ENCODE measurements at places on chromosomes 6 and 20. TPM values are rescaled to one million over a fixed set of nuclear protein-coding genes. Genes with fewer than 3 reads are reported as not detected.

- H3K27ac ChIP-seq = no peak overlapping the region
- peaks cover 15% of the 10 kb centered on the region for H3K4me1 ChIP-seq
- DNase-seq = no peak
- peaks cover 6% of the 10 kb centered on the region for H3K36me3 ChIP-seq
- H3K27me3 ChIP-seq = peaks cover 29% of the 10 kb centered on the region
- H3K4me3 ChIP-seq = peak overlapping the region; percentile 76
Observed at GRCh38 chr20:654417-654750, 1.4 kb upstream of the SRXN1 start.

DNA sequence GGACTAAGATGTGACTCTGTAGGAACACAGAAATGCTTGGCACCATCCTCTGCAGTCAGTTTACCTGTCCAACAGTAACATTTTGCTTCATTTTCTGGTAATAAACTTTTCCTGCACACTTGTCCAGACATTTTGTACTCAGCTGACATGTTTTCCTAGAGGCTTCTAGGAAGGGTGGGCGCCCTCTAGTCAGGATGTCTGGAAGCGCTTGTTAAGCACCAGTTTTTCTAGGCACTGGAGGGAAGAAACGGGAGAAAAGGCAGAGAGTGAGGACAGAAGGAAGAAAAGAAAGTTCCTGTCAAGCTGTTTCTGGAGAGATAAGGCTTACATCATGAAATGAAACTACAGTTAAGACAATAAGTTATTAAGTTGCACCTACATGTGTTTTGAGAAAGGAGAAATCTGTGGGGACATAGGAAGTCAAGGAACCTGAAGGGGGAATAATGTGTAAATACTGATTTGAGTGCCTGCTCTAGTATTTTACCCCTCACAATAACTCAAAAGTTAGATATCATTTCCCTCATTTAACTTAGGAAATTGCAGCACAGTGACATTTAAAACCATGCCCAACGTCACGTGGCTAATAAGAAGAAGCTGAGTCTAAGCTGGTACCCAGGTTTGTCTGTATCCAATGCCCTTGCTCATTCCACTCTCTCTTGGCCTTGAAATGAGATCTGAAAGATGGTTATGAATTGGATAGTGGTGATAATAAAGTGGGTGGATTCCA, 42.7 kb upstream of the TNFRSF21 start:
- H3K4me1 ChIP-seq = peaks cover 1% of the 10 kb centered on the region
- H3K27ac ChIP-seq = no peak overlapping the region
- DNase-seq = no peak
- H3K4me3 ChIP-seq = no peak overlapping the region
- peaks cover 7% of the 10 kb centered on the region for H3K27me3 ChIP-seq

GRCh38 chr6:121506761-121507754, 71.6 kb downstream of the GJA1 start:
- peaks cover 3% of the 10 kb centered on the region for H3K4me1 ChIP-seq
- H3K27me3 ChIP-seq = peaks cover 3% of the 10 kb centered on the region
- H3K4me3 ChIP-seq = no peak overlapping the region
- no peak overlapping the region for H3K27ac ChIP-seq
- H3K36me3 ChIP-seq = no peaks in the 10 kb centered on the region

DNA sequence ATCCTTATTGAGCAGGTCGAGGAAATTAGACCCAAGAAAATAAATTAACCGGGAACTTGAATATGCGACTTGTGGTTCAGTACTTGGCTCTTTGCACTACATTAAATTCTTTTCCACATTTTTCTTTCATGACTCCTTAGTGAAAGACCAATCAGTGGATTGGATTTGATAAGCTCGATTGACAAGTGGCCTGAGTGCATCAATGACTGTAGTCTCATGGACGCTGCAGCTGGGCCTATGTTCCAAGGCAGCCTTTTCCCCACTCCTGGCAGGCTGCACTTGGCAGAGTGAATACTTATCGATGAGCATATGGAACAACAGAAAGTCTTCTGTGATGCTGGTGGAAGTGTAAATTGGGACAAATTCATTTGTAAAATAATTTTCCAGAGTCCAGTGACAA, 210.8 kb upstream of the EXOC2 start:
- H3K4me1 ChIP-seq = no peaks in the 10 kb centered on the region
- H3K4me3 ChIP-seq = no peak overlapping the region
- H3K36me3 ChIP-seq = no peaks in the 10 kb centered on the region
- H3K27me3 ChIP-seq = peaks cover 4% of the 10 kb centered on the region

The TMX4 gene
- total RNA-seq = 42.6 TPM

GRCh38 chr20:4008026-4008413, 7.3 kb downstream of the RNF24 start:
- H3K27me3 ChIP-seq = no peaks in the 10 kb centered on the region
- H3K27ac ChIP-seq = no peak overlapping the region
- H3K4me1 ChIP-seq = peaks cover 15% of the 10 kb centered on the region
- peaks cover 9% of the 10 kb centered on the region for H3K36me3 ChIP-seq
- no peak overlapping the region for H3K4me3 ChIP-seq
- no peak for DNase-seq

- peaks cover 21% of the 10 kb centered on the region for H3K27me3 ChIP-seq
- H3K4me1 ChIP-seq = no peaks in the 10 kb centered on the region
- H3K27ac ChIP-seq = no peak overlapping the region
- no peak overlapping the region for H3K4me3 ChIP-seq
Observed at GRCh38 chr20:37647946-37648345, 45.9 kb upstream of the CTNNBL1 start.

The CGA gene
- not detected for total RNA-seq

- no peaks in the 10 kb centered on the region for H3K36me3 ChIP-seq
- peaks cover 4% of the 10 kb centered on the region for H3K4me1 ChIP-seq
- no peak overlapping the region for H3K27ac ChIP-seq
- no peak for DNase-seq
Observed at GRCh38 chr6:154960854-154961530, 34.1 kb upstream of the TIAM2 start.

The GABRR1 gene
- total RNA-seq = not detected

DNA sequence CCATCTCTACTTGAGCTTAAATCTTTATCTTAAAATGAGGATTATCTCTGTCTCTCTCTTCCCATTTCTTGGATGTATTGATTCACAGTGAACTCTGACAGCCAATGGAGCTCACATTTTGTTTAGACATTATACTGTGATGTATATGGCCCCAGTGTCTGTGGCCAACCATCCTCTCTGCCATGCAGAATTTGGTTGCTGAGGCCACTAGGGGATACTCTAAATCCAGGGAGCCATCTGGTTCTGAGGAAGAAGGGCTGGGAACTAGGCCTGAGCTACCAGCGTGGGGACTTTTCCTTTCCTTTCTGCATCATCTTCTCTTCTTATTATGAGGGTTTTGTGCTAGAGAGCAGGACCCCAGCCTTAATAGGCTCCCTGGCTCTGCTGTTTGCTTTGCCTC, 59.1 kb upstream of the RIPOR2 start:
- no peak for DNase-seq
- H3K27me3 ChIP-seq = no peaks in the 10 kb centered on the region
- H3K27ac ChIP-seq = no peak overlapping the region
- peaks cover 36% of the 10 kb centered on the region for H3K36me3 ChIP-seq
- H3K4me1 ChIP-seq = peaks cover 53% of the 10 kb centered on the region

The ESR1 gene
- 1.7 TPM for total RNA-seq

- no peak overlapping the region for H3K4me3 ChIP-seq
- DNase-seq = no peak
- H3K27ac ChIP-seq = no peak overlapping the region
- H3K27me3 ChIP-seq = peaks cover 85% of the 10 kb centered on the region
- peaks cover 2% of the 10 kb centered on the region for H3K36me3 ChIP-seq
- peaks cover 13% of the 10 kb centered on the region for H3K4me1 ChIP-seq
Observed at GRCh38 chr6:98842342-98843180, 8.2 kb downstream of the POU3F2 start.

The HLA-F gene
- total RNA-seq = 534 TPM

- no peak overlapping the region for H3K4me3 ChIP-seq
- peaks cover 3% of the 10 kb centered on the region for H3K27me3 ChIP-seq
- H3K4me1 ChIP-seq = peaks cover 3% of the 10 kb centered on the region
- DNase-seq = no peak
- no peak overlapping the region for H3K27ac ChIP-seq
Observed at GRCh38 chr6:89313006-89313405, 2.1 kb downstream of the GABRR2 start.

The PTCRA gene
- not detected for total RNA-seq

Measured in activated naive CD8-positive, alpha-beta T cell treated with anti-CD3 and anti-CD28 coated beads, Interleukin-2, amount 10 ng/mL, durations not matched to agents 7 days and 5 days (primary cell).